Mucosa of descending colon (tissue), 3 donors: ENCODE measurements at places on chromosomes 16 and 17. TPM values are rescaled to one million over a fixed set of nuclear protein-coding genes. Genes with fewer than 3 reads are reported as not detected.

DNA sequence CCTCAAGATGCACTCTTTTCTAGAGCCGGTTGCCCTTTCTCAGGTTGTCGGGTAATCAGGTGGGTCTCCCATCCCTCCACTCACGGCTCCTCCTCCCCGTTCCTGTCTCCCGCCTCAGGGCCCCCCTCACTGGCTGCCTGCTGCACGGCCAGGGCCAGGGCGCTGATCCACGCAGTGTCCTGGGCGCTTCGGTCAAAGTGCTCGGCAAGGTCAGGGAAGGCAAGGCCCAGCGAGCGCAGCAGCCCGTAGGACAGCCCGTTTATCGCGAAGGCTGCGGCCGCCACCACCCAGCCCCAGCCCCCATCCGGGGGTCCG lies 753 bp downstream of the SLC16A11 start:
- DNase-seq = no peak

GRCh38 chr16:16960785-16961184 lies 510.0 kb downstream of the XYLT1 start:
- no peak for DNase-seq

DNA sequence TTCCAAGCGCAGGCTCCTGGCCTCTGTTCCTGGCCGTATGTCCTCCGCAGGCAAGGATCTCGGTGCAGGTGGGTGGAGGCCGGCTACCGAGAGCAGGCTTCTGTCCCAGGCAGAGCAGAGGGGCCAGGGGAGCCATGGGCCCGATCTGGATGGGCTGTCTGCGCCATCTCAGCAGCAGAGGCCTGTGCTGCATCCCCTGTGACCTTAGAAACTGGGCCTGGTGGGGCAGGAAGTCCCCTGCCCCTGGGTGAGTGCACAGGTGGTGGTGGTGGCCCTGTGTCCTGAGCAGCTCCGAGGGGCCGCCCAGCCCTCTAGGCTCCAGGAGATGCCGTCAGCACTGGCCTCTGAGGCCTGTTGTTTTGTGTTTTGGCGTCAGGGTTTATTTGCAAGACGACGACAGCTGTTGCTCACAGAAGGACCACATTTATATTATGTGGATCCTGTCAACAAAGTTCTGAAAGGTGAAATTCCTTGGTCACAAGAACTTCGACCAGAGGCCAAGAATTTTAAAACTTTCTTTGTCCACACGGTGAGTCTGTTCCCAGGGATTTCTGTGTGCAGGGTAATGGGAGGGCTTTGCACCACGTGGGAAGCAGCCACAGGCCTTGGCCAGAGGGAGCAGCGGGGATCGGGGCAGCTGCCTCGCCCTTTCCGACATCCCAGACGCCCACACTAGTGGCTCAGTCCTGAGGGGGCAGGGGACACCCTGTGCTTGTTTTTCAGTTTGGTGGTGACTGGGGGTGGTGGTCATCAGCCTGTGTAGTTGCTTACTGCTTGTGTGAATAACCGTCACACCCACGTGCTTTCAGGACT lies 59.1 kb downstream of the PDPK1 start:
- DNase-seq = peak; percentile 32

DNA sequence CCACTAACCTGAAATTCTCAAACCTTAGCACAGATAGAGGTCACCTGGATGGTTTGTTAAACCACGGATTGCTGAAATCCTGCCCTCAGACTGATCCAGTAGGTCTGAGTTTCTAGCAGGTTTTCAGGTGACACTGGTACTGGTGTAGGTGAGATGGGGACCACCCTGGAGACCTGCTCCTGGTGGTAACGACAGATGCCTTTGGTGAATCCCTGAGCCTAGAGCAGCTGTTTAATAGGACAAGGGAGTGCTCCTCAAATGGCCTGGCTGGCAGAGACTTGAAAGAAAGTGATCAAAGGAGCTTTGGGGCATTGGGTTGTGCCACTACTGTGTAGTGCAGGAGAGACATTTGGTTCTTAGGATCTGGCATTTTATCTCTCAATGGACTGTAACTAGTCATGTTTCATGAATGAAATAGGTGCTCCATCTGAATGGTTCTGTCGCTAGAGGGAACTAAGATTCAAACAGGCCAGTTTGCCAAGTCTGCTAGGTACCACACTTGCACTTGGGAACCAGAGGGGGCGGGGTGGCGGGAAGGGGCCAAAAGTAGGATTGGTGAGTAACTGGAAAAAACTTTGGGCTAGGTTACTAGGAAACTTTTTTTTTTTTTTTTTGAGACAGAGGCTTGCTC lies 2.9 kb upstream of the IFI35 start:
- DNase-seq = no peak

- no peak for DNase-seq
Observed at GRCh38 chr17:45088741-45089140, 27.6 kb downstream of the NMT1 start.

- DNase-seq = no peak
Observed at GRCh38 chr17:27671591-27671910, 40.6 kb downstream of the LGALS9 start.

ASGR2 gene
- not detected for total RNA-seq
